Skin of body (tissue), 3 donors: ENCODE measurements at places on chromosomes 16 and 17. TPM values are rescaled to one million over a fixed set of nuclear protein-coding genes. Genes with fewer than 3 reads are reported as not detected.

GRCh38 chr17:11138023-11138422 is 103.0 kb upstream of the SHISA6 start:
- peak; percentile 25 for DNase-seq

GRCh38 chr16:56106527-56106926 is 84.8 kb upstream of the GNAO1 start:
- DNase-seq = no peak

- no peak for DNase-seq
Observed at GRCh38 chr16:53084141-53084541, 29.4 kb downstream of the CHD9 start.

GRCh38 chr16:81868057-81868748 is 89.1 kb downstream of the PLCG2 start:
- DNase-seq = no peak

DNA sequence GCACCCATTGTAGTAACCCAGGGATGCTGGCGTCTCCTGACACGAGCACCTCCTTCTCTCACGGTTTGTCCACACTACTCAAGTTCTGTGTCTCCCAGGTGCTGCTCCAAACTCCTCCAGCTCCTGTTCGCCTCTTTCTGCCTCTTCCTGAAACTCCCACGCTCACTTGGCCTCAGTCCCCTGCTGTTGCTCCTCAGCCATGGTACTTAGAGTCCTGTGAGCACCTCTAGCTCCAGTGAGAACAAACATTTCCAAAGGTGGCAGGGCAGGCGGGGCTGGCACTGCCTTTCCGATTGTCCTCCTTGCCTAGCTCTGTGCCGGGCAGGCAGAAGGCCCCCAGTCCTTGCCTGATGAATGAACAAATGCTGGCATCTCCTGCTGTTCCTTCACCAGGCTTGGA is 146.1 kb downstream of the SDK2 start:
- DNase-seq = no peak

GRCh38 chr17:57987581-57988300 is at the start of gene VEZF1:
Gene VEZF1, minus strand, starts transcription at chr17:57988254. Its CDS starts 143 bp downstream, at chr17:57988111.
- peak; percentile 37 for DNase-seq

DNA sequence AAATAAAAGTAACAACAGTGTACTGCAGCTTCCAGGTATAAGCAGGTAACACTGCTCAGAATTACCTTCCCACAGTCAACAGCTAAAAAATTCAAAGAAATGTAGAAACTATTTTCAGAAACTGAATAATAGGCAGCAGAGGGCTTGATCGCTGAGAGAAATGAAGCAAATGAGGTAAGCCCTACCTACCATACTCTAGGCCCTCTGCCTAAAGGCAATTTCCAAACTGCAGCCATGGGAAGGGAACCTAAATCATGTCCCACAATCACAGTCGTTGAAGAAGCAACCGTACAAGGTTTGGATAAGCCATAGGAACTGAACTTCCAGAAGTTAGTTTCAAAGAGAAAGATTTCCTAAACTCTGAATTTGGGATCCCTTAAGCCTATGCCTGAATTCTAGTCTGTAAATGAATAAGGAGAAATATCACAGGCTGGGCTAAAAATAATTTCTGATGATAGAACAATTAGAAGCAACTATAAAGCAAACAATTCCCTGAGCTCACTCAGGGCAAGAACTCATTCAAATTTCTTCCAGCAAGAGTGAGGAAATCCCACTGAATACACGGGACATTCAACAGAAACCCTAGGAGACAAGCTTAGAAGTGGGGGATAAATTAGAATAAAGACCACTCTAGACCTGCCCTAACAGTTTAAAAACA is 24.5 kb downstream of the NCOR1 start:
- DNase-seq = no peak

- DNase-seq = no peak
Observed at GRCh38 chr16:4500272-4500671, 24.1 kb downstream of the HMOX2 start.

DNA sequence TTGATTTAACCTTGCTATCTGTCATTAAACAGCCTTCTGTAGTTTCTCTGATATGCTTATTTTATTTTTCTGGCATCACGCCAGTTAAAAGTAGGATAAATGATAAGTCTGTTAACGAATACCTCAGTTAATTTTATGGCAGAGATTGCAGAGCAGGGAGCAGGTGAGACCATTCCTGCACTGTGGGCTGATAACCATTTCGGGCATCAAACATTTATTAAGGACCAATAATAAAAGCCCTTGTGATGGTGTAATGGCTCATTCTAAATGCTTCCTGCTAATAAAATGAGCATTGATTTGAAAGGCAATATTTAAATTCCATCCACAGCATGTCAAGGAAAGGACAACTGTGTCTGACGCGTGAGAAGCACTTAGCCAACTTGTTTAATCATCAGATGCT is 94.1 kb downstream of the ASIC2 start:
- no peak for DNase-seq

- DNase-seq = no peak
Observed at GRCh38 chr17:17179371-17179827, 26.7 kb downstream of the PLD6 start.

DNA sequence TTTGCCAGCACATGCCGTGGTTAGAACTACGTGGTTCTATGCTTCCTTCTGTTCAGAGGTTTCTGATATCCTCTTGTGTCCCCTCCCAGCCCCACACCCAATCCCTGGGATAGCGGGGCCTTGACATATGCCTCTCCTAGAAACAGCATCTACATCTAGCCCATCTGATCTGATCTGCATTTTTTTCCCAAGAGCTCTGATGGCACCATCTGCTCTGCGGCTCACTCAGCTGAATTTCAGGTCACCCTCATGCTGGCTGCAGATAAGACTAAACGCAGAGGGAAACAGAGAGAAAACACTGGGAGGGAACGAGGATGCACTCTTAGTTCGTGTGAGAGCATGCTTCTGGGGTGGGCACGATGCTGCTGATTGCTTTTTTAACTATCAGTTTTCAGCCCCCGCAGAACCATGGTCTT is 10.7 kb downstream of the WIPI1 start:
- DNase-seq = no peak

DNA sequence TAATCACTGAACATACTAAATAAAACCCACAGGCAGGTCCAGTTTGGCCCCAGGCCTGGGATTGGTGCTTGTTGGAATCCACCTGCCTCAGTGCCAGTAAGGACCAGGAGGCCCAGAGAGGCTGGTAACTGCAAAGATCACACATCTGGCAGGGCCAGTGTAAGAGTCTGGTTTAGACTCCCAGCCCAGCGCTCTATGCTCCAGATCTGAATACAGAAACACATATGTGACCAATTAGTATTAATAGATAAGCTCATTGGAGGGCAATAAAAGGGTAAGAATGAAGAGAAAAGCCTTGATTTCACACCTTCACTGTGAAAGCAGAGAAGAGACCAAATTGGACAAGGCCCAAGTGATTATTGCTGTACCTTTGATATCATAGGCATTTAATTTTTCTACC is 13.6 kb upstream of the CCDC182 start:
- no peak for DNase-seq

- DNase-seq = no peak
Observed at GRCh38 chr17:7391307-7391706, 3.0 kb downstream of the PLSCR3 start.

GRCh38 chr16:1420111-1420539 is 422 bp downstream of the UQCC4 start:
- no peak for DNase-seq

DNA sequence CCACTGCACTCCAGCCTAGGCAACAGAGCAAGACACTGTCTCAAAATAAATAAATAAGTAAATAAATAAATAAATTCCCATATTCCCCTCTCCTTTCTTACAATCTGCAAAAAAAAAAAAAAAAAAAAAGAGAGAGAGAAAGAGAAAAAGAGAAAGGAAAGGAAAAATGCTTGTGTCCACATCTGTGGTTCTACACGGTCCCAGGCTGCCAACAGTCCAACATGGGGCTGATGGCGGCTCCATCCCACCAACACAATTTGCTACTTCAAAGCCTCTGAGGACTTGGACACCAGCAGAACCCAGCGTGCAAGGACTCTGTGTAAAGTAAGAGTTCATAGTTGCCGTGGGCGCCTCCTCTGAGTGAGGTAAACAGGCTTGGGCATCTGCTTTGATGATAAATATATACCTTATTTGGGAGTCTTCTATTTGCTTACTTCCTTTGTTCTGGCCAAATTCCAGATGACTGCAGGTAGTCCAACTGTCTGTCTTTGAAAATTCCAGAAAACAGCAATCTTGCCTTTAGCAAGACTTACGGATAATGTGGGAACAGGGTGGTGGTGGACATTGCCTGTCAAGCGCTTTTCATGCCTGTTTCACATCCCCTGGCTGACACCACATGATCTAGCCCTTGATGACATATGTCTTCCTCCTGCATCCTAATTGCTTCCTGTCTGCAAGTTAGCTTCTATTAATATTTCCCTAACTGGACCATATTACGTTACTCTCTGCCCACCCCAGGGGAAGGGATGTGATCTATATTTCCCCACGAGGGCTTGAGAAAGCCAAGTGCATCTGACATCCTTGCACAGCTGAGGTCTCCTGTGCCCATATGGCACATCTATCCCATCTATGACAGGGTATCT is 10.1 kb downstream of the LITAF start:
- DNase-seq = no peak

- no peak for DNase-seq
Observed at GRCh38 chr16:23420011-23420410, 33.0 kb downstream of the COG7 start.

- DNase-seq = peak; percentile 44
Observed at GRCh38 chr16:53087101-53087500, 32.3 kb downstream of the CHD9 start.

DNA sequence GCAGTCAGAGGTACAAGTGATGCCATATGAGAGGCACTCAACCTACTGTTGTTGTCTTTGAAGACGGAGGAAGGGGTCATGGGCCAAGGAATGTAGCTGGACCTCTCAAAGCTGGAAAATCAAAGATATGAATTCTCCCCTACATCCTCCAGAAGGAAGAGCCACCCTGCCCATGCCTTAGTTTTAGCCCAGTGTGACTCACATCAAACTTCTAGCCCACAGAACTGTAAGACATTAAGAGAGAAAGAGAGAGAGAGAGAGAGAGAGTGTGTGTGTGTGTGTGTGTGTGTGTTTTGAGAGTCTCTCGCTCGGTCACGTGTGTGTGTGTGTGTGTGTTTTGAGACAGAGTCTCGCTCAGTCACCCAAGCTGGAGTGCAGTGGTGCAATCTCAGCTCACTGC is 87.1 kb downstream of the STX8 start:
- DNase-seq = no peak

GRCh38 chr17:72240333-72240732 is 119.5 kb downstream of the SOX9 start:
- no peak for DNase-seq

DNA sequence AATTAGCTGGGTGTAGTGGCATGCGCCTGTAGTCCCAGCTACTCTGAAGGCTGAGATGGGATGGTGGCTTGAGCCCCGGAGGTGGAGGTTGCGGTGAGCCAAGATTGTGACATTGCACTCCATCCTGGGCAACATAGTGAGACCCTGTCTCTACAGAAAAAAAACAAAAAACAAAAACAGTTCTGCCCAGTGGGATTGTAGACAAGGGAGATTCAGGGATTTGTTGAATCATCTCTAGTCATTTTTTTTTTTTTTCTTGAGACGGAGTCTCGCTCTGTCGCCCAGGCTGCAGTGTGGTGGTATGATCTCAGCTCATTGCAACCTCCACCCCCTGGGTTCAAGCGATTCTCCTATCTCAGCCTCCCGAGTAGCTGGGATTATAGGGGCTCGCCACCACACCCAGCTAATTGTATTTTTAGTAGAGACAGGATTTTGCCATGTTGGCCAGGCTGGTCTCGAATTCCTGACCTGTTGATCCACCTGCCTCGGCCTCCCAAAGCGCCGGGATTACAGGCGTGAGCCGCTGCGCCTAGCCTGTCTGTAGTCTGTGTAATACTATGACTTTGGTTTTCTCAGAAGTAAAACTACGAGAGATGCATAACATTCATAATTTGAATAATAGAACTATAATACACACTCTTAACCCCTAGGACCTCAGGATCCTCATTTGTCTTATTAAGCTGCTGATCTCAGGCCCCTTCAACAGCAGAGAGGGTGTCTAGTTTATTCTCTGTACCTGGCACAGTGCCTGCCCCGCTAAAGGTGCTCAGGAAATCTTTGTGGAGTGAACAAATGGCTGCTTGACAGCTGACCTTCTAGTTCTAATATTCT is 1.4 kb downstream of the TEN1 start:
- no peak for DNase-seq

GRCh38 chr17:40242774-40243173 is 23.7 kb downstream of the WIPF2 start:
- no peak for DNase-seq

GRCh38 chr16:912684-913613 is 57.8 kb downstream of the LMF1 start:
- DNase-seq = no peak

DNA sequence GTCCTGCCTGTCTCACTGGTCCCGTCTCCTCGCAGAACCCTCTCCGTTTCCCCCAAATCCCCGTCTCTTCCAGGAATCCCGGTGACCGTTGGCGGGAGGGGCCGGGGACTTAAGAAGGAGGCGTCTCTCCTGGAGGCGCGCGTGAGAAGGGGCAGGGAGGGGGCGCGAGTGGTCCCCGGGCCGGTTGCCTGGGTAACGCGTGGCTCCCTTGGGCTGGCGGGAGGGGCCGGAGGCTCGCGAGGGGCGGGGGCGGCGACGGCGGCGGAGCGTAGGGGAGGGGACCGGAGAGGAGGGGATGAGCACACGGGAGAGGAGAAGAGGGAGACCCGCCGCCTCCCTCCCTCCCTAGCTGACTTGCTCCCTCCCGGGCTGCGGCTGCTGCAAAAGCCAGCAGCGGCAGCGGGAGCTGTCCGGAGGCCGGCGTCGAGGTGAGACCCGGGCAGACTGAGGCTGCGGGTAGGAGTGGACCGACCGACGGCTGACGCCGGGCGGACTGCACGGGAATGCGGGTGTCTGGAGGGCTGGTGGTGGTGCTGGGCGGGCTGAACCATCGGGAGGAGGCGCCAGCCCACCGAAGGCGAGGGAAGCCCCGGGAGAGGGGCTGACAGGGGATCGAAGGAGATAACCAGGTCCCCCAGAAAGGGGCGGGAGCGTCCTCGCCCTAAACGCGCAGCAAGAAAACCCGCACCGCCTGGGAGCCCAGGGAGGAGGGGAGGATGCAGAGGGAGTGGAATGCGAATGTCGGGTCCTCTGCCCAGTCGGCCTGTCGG is at the start of gene PRRT2:
Gene PRRT2 (plus strand): TSS at position 298 of the 770 bp plus-strand sequence. CDS start 862 bp downstream, outside the sequence.
- DNase-seq = peak; percentile 71

DNA sequence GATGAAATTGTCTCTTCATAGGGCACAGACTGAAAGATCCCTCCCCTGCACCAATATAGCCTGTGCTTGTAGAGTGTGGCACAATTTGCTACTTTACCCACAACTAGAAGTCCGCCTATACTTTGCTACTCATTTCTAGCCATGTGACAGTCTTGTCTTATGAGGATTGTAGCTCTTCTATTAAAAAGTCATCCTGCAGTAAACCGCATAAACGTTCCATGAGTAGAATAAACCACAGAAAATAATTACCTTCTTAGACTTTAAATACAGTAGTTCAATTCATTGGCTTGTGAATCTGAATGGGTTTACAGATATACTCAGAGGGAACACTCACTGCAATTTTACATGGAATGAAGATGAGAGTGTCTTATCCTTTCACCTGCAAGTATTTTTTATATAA is 4.4 kb downstream of the KRT27 start:
- DNase-seq = no peak

SLFN13 gene
- 3.6 TPM for total RNA-seq

ACAP1 gene
- 4.7 TPM for total RNA-seq

ABCC3 gene
- total RNA-seq = 5.9 TPM

CLDN7 gene
- 5.4 TPM for total RNA-seq

CCL16 gene
- total RNA-seq = not detected

KIF2B gene
- total RNA-seq = not detected

TBC1D3C gene
- total RNA-seq = not detected

GCGR gene
- total RNA-seq = not detected

UBE2O gene
- 20.2 TPM for total RNA-seq

DPEP3 gene
- total RNA-seq = not detected

FTSJ3 gene
- 33.0 TPM for total RNA-seq

PYDC1 gene
- total RNA-seq = 2.8 TPM

DBNDD1 gene
- total RNA-seq = 0.79 TPM
